ENCODE measurements at places on chromosomes 7 and 10. TPM values are rescaled to one million over a fixed set of nuclear protein-coding genes. Genes with fewer than 3 reads are reported as not detected.
A peak's percentile ranks its signal among the peaks of the same experiment; 100 is the strongest.

GRCh38 chr7:2583798-2584580 lies 25.2 kb downstream of the IQCE start:
- no peak for DNase-seq

The CALCR gene
- not detected for total RNA-seq

DNA sequence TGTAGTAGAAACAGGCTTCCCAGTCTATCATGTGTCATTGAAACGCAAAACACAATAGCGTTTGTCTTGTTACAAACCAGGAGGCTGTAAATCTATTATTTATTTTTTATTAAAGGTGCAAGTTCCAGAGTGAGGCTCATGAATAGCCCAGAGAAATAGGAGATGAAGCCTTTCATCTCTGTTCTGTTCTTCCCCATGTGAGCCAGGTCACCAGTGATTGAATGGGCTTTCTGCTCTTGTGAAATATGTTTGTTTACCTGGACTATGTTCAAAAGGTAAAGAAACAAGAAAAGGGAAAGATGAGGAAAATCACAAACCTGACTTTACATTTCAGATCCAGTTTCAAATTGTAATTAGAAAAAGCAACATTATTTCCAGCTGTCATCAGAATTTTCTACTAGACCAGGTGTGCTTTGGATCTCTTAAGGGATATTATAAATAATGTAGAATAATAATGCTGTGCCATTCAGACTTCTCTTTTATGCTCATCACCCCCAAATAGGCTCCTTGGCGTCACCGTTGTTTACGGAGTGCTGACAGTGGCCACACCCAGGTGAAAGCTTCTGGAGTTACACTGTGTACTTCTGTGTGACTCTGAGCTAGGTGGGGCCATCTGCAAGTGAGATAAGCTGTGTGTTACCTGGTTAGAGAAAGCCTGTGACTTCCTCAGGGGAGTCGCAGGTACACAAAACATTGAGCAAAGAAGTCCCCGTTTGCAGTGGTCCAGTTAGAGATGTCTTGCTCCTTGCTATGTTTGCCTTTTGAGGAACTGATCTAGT lies 274.9 kb downstream of the SDK1 start:
- DNase-seq: no peak

GRCh38 chr7:134513169-134513752 lies 14.1 kb upstream of the AKR1B10 start:
- DNase-seq: peak; percentile 80

The CPN1 gene
- not detected for total RNA-seq

DNA sequence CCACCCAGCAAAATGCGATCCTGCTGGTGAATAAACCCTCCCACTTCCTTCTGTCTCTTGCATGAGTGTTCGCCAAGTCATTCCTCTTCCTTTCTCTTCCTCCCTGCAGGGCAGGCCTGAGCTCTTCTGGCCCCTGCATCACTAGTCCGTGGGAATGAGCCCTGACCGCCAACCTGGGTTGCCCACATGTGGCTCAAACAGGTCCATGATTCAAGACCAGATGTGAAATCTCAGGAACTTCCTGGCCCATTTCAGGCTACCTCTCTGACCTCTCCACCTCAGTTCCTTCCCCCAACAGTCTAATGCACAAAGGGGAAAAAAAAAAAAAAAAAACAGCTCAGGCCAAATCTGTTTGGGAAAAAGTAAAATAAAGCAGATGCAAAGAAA lies 5.4 kb upstream of the YWHAG start:
- no peak for DNase-seq

The ACSL5 gene
- total RNA-seq: 55.6 TPM

The SLC26A4 gene
- total RNA-seq: 0.19 TPM

GRCh38 chr7:44264221-44264931 lies 61.0 kb downstream of the CAMK2B start:
- DNase-seq: no peak

The DOCK1 gene
- total RNA-seq: not detected

The PPP1R3A gene
- not detected for total RNA-seq

GRCh38 chr10:21078410-21079329 lies 181.6 kb upstream of the NEBL start:
- peak; percentile 79 for DNase-seq

The GPER1 gene
- total RNA-seq: not detected

The CPA1 gene
- total RNA-seq: not detected

DNA sequence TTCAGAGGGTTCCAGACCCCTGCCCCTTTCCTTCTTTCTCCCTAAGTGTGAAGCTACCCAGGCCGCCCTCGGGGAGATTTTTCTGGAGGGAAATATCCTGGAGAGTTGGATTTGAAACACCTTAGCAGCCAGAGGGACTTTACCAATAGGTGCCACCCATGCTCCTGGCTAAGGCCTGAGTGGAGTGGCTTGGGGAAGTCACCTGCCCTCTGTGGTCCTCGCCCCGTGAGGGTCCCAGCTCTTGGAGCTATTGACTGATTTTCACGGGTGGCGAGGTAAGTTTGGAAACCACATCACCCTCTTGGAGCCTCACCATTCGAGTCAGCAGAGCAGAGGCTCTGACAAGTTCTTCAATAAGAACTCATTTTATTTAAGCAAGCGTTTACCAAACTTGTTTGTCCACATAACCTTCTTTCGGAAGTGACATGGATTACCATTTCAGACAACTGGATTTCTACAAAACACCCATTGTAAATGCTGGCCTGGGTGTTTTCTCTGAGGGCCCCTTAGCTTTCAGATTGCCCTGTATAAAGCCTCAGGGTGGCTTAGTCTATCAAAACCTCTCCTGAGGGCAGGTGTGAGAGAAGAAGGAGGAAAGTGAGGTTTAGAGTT lies 20.4 kb downstream of the AQP1 start:
- no peak for DNase-seq

The TFPI2 gene
- total RNA-seq: not detected

DNA sequence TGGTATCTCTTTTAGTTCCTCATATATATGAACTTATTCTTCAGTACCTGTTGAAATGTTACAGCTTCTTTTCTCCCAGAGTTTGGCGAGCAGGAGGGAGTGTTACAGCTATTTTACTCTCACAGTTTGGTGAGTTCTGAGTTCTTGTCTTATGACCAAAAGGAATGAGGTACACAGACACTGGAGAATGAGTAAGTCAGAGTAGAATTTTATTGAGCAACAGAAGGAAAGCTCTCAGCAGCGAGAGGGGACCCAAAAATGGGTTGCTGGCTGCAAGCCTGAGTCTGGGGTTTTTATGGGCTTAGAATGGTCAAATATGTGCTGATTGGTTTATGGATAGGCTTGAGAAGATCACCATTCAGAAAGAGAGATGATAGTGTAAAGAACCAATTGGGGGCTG lies 175.2 kb downstream of the CDK14 start:
- DNase-seq: no peak

DNA sequence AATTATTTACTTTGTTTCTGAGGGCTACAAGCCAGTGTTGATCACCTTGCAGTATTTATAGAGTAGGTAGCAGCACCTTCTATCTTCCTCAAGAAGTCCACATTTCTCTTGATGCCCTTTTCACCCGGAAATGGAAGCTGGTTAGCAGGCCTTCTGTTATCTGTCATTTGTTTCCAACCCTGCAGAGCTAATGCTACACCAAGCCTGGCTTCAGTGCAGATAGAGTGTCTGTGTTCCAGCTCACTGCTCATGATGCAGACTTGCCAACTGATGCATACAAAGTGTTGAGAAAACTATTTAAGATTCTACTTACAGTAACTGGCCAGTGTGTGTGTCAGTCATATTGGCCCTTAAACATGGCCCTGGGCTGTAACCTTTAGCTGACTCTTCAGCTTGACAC lies 301.0 kb downstream of the LHFPL3 start:
- DNase-seq: no peak

The DLG5 gene
- total RNA-seq: 0.43 TPM

DNA sequence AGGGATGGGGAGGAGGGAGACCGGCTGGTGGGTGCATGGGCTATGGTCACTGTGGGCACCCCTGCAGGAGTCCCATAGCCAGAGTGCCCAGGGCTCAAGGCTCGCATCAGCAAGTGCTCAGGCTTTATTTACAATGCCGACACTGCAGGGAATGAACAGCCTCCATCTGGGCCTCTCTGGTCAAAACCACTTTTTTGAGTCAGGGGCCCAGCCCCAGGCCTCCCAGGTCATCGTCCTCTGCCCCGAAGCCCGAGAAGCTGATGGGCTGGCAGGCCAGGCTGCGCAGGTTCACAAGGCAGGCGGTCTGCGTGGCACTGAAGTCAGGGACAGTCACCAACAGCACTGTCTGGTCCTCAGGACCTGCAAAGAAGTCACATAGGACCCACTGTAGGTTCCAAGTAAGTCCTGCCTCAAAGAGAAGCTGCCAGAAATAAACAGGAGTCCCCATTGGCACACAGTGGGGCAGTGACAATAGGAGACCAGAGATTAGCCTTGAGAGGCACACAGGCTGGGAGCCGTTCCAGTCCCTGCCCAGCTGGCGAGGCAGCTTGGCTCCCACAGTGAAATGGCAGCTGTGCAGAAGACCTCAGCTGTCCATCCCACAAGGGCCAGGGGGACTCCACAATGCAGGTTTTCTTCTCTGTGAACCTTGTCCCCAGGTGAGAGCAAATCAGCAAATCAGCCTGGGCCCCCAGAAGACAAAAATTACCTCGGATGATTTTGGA lies 8.6 kb downstream of the POLD2 start:
- DNase-seq: no peak

The C10orf71 gene
- not detected for total RNA-seq

DNA sequence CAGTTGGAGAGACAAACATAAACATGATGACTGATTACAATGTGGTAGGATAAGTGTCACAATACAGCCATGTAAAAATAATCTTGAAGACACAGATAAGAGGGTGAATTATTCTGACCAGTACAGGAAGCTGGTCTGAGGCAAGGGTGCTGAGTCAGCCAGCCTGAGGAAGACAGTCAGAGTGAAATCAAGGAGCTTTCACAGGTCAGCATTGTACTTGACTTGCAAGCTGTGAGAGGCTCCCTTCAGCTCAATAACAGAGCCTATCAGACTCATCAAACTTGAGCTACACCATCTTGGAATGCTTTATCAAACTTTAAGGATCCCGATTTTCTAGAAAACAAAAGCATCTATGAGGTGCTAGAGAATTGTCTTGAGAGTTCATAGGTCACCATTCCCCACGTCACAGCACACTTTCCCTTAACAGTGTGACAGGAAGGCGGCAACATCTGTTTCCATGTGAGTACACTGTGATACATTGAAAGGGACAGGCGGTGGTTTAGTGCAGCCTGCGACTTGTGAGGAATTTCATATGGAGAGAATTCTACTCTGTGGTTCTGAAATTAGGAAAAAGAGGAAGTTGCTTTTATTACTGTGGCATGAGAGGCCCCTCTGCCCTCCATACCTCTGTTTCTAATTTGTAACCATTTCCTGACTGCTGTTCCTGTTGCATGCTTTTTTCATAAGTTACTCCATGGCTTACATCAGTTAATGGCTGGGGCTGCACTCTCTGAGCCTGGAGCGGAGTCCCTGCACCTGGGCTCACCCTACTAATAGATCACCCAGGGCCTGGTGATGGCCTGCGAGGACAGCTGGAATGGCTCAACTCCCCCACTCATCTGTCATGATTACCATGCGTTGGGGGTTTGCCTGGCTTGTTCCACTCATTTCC lies 417.1 kb downstream of the SUGCT start:
- DNase-seq: no peak

GRCh38 chr7:55481155-55481554 lies 91.1 kb downstream of the VOPP1 start:
- DNase-seq: no peak

- DNase-seq: no peak
These were observed 16.2 kb downstream of the CAMK2G start for GRCh38 chr10:73858013-73858708.

- DNase-seq: no peak
These were observed 169.6 kb downstream of the VTI1A start for GRCh38 chr10:112616647-112617046.

DNA sequence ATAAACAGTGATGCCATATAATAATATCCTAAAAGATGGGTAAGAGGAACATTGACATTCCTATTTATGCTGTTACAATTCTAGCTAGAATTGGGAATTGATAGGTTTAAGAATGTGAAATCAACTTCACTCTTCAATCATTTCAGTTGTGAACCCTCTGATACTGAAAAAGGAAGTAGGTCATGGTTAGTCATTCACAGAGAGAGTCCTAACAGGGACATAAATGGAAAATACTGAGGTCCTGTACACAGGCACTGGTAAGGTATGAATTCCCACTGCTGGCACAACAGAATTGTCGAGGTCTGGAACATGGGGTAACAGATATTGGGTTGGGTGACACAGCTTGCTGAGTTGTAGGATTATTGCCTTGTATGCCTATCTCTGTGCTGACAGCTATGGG lies 289.4 kb upstream of the LRRN3 start:
- DNase-seq: no peak

The GTF2IRD2 gene
- total RNA-seq: 5.6 TPM

The CNNM1 gene
- not detected for total RNA-seq

The GPRIN2 gene
- not detected for total RNA-seq

The TLX1 gene
- total RNA-seq: not detected

GRCh38 chr10:120666308-120666707 lies 184.9 kb upstream of the WDR11 start:
- no peak for DNase-seq

The OR2A5 gene
- not detected for total RNA-seq

DNA sequence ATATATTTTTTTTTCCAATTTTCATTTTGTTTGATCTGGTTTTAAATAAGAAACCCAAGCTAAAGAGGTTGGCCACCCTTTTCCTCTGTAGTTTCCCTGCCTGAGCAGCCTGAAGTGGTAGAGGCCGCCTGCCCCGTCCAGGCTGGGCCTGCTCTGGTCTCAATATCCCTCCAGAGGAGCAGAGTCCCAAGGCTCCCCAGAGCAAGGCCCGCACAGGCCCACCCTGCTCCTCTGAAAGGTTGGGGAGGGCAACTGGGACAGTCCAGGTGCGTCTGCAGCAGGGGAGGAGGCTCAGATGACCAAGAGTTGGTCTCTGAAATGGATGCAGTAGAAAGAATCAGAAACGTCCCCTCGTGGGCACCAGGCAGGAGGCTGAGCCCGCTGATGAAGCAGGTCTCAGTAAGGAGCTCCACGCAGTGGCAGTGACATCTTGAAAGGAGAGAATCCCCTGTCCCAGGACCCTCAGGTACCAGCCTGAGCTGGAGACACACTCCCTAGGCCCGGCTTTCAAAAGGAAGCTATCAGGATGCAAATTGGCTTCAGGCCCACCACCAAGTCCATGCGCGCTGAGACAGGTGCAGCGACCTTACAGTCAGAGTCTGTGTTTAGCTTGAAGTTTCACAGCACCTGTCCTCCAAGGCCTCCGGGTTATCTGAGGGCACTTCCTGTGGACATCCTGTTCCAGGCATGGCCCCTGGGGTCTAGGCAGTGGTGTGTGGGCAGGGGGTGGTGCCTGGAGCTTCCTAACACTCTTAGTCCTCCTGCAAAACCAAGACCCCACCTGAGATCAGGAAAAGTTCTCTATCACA lies 37.7 kb downstream of the EN2 start:
- DNase-seq: no peak

The WNT8B gene
- total RNA-seq: not detected

- no peak for DNase-seq
These were observed 197.2 kb upstream of the FRMD4A start for GRCh38 chr10:14527915-14528314.
